Stimulated activated CD4-positive, alpha-beta T cell treated with anti-CD3 and anti-CD28 coated beads, Interleukin-12 subunit alpha, Interleukin-12 subunit beta, amount 100 ng/mL, for 4 hours (primary cell): ENCODE measurements at places on chromosomes 1 and 21.

GRCh38 chr1:221567859-221568507, 173.9 kb downstream of the DUSP10 start:
- DNase-seq, result no peak

DNA sequence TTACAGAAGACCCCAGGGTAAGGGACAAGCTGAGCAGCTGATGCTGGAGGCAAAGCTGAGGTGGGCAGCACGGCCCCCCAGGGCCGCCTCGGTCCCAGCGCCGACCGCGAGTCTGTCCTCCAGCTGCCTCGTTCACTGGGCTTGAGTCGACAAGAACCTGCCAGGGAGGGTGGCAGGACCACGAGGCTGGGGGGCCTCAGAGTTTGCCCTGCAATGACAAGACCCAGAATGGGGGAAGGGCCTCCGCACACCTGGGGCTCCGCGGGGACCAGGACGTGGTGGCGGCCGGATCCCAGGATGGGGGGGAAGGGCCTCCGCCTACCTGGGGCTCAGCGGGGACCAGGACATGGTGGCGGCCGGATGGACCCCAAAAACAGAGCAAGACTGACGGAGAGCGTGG, 53.9 kb upstream of the COL18A1 start:
- no peak for DNase-seq

- DNase-seq, result no peak
These were observed 692 bp downstream of the SORT1 start for GRCh38 chr1:109396871-109397580.

DNA sequence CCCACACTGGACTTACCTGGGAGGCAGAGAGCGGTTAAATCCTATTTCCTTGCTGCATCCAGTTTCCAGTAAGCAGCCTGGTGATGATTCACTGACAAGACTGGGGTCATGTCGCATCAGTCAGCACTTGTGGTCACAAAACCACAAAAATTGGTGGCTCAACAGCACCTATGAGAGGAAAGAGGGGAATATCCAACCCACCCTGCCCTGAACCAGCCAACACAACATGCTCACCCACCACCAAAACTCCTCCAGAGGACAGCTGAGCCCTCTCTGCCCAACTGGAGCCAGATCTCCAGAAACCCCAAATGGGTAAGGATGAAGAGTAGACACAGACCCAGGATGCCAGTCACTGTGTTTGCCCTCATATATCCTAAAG, 64.0 kb downstream of the CD46 start:
- DNase-seq, result no peak

DNA sequence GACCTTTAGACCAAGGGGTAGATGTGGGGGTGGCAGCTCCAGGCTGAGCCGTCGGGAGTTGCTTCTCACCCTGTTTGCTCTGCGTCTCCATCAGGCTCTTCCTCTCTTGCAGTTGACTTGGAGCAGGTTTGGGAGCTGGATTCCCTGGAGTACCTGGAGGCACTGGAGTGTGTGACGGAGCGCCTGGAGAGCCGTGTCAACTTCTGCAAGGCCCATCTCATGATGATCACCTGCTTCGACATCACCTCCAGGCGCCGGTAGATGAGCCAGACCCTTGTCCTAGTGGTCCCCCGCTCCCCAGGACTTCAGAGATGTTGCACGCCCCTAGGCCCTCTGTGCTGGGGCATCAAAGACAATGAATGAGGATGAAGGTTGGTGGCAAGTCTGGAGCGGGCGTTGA, 547.6 kb downstream of the KIF26B start:
- no peak for DNase-seq

GRCh38 chr1:11204396-11205190, 15.4 kb downstream of the ANGPTL7 start:
- no peak for DNase-seq

GRCh38 chr1:51230501-51231078, 5.5 kb upstream of the RNF11 start:
- no peak for DNase-seq
